ENCODE measurements at places on chromosomes 7 and 10.

- DNase-seq: no peak
Observed at GRCh38 chr10:125038637-125039036, 96.7 kb downstream of the ZRANB1 start.

DNA sequence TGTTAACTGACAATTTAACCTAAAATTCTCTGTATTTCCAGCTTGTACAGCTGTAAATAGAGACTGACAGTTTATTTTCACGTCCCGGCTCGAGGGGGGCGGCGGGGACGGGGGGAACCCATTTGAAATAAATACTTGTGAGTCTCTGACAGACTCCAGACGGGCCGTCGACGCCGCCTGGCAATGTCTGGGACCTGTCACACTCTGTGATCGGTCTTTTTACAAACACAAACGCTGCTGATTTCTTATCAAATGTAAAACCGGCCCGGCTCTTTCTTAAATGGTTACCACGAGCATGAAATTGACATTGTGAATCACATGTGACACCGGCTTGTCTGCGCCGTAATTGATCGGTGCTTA lies 57.0 kb downstream of the UNCX start:
- DNase-seq: no peak

DNA sequence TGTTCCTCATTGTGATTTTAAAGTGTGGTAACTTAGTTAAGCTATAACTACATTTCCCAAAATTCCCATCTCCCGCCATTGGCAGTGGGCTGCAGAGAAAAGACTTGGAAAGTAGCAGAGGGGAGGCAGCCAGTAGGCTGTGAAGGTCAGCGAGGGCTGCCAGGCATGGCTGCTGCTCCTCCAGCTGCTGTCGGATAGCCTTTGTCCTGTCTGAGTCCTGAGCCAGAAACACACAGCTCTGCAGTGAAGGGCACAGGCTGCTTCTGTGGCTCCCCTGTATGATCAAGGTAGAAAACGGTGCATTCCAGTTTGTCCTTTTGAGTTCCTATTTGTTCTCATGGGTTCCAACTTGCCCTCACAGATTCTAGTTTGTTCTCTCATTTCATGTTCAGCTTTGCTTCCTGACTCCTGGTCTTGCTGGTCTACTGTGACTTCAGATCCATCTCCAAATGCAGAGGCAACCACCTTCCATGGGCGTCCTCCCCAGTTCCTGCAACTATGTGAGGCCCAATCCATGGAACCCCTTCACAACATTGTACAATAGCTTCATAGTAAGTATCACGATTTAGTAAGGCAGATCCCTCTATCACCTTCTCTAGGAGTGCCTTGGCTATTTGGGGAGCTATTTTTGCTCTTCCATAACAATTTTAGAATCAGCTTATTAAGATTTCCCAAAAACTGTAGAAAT lies 31.7 kb downstream of the SYPL1 start:
- DNase-seq: no peak

DNA sequence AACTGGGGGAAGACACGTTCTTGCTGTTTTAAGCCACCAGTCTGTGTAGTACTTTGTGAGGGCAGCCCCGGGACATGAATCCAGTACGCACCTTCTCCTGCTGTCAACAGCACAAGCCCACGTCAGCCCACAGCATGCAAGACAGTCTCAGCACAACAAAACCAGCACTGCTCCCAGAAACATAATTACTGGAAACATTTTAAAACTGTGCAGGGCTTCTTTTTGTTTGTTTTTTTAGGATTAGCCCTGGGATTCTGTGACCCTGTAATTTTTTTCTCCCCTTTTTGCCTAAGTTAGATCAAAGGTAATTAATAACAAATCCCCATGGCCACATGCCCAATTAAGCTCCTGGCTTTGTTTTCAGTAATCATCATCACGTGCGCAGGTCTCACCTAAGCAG lies 87.5 kb downstream of the VOPP1 start:
- DNase-seq: no peak

DNA sequence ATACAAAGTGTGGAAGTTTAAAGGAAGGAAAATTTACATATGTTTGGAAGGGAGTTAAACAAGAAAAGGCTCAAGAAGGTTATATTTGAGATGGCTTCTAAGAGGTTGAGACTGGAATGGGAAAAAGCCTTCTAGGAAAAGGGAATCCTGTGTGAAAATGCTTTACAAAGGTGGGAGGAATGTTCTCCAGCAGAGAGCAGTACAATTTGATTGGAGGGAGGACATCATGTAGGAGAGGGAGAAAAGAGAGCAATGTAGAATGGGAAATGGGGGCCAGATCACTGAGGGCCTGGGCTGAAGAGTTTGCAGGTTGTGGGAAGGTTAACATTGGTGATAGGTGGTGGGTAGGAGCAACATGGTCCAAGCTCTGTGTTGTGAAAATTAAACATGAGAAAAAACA lies 366.9 kb downstream of the XPNPEP1 start:
- DNase-seq: no peak

- no peak for DNase-seq
Observed at GRCh38 chr10:31660300-31660699, 268.3 kb downstream of the ARHGAP12 start.

- no peak for DNase-seq
Observed at GRCh38 chr10:123149568-123150270, 1.8 kb downstream of the HMX2 start.
